ENCODE measurements at places on chromosomes 1 and 21.
A peak's percentile ranks its signal among the peaks of the same experiment; 100 is the strongest.

- DNase-seq, result no peak
Measured at GRCh38 chr1:62263006-62263813, 56.0 kb downstream of the KANK4 start.

- DNase-seq, result no peak
Measured at GRCh38 chr1:94772845-94773244, 47.3 kb upstream of the SLC44A3 start.

- DNase-seq, result no peak
Measured at GRCh38 chr21:42969193-42969600, 5.2 kb upstream of the PKNOX1 start.

- no peak for DNase-seq
Measured at GRCh38 chr1:207807326-207807689, 55.5 kb downstream of the CD46 start.

DNA sequence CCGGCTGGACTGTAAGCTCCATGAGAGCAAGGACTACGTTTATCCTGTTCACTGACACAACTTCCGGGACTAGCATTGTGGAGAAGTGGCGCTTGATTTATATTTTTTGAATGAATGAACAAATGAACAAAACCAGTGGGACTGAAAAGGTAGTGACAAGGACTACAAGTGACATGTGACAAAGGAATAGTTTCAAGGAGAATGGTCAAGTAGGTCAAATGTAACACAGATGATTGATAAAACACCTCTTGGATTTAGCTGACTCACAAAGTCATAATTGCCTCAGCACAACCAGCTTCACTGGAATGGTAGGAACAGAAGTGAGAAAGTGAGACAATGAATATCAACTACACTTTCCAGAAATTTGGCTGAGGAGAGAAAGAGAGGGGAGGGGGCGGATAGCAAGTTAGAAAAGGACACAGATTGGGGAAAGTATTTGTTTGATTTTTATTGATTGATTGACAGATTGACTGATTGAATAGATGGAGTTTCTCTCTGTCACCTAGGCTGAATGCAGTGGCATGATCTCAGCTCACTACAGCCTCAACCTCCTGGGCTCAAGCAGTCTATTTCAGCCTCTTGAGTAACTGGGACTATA, 14.2 kb downstream of the MTF1 start:
- no peak for DNase-seq

- no peak for DNase-seq
Measured at GRCh38 chr1:182428043-182428442, 21.9 kb upstream of the RGSL1 start.

GRCh38 chr1:159171254-159171687, at the start of gene CADM3:
Gene CADM3, plus strand, starts transcription at chr1:159171615. Its CDS starts 151 bp downstream, at chr1:159171766.
- DNase-seq, result peak; percentile 91

DNA sequence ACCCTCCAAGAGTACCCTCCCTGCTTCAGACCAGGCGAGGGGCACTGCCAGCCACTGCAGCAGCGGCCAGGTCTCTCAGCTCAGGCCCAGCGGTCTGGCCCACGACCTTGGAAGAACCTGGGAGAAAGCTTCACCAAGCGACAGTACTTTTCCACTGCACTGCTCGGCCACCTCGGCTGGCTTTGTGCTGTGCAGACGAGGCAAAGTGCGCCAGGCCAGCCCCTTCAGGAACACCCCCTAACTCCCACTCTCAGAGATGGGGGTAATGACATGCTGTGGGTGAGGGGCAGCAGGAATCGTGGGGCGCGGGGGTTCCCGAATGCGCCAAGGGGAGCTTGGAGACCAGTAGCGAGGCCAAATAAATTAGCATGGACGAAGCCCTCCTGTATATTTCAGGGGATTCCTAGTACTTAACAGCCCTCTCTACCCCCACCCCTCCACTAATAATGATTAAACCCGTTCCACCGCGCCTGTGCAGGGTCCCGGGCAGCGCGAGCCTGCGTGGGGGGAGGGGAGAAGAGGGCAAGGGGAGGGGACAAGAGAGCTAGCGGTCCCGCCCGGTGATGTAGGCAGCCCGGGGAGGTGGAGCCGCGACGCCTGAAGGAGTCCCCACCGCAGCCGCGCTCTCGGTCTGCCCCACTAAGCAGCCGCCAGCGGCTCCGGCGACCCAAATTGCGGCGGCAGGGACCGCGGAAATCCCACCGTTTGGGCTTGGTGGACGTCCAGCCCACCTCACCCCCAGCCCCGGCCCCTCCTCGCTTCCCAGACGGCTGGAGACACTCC, at the start of gene FAM43B:
Gene FAM43B (plus strand): TSS at position 629 of the 783 bp plus-strand sequence. CDS start 401 bp downstream, outside the sequence.
- peak; percentile 92 for DNase-seq
